GM10248 (cell line): ENCODE measurements at places on chromosomes 4 and X.

DNA sequence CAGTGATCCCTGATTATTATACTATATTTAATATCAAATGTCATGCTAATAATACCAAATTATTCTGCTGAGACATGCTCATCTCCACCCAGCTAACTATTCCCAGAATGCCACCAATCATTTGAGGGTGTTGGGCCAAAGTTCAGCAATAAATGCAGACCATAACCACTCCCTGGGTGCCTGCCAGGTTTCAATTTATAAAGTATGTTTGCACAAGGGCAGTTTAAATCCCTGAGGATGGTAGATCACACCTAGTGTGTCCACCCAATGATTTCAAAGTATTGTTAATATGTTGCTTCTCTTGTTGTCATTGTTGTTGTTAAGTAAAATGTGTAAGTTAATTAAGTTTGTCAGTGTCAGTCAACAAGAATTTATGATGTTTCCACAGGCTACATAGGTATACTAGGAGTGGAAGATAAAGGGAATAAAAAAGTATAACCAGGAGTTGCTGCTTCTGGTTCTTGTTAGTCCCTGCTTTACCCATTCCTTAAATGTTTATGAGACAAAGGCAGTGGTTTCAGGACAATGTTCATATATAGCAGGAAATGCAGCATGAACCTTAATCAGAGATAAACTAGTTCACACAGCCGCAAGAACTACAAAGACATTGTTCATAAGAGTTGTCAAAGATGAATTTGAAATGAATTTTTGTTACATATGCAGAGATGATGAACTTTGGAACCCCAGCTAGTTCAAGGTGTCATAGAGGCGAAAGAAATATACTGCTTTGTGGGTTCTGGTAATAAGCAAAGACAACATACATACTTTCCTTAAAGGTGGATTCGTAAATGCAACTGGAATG lies 25.5 kb downstream of the HPGD start:
- DNase-seq: no peak

DNA sequence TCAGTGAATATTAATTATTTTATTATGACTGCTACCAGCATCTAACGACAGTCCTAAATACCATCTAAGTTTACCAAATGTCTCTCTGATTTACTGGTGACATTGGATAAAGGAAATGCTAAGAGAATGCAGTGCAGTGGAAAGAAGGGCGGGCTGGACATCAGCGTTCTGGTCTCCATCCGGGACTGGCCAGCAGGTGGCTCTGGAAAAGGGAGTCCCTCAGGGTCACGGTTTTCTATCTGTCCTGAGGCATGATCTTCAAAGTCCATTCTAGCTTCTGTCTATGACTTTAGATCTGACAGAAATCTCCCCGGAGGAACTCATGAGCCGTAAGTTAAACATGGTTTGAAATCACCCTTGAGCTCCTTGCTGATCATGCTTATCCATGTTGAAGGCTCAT lies 3.3 kb downstream of the TRIM2 start:
- DNase-seq: no peak

- peak; percentile 11 for DNase-seq
Observed at GRCh38 chrX:132489578-132490419, 961 bp upstream of the MBNL3 start.

DNA sequence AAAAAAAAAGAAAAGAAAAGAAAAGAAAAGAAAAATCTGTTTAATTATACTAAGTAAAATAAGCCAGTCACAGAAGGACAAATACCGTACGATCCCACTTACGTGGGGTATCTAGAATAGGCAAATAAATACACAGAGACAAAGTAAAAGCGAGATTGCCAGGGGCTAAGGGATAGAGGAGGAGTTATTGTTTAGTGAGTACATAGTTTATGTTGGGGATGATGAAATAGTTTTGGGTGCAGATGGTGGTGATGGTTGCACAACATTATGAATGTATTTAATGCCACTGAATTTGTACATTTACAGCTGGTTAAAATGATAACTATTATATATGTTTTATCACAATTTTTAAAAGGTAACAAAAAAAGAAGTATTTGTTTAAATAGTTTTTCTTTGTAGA lies 7.1 kb downstream of the CA5B start:
- no peak for DNase-seq

DNA sequence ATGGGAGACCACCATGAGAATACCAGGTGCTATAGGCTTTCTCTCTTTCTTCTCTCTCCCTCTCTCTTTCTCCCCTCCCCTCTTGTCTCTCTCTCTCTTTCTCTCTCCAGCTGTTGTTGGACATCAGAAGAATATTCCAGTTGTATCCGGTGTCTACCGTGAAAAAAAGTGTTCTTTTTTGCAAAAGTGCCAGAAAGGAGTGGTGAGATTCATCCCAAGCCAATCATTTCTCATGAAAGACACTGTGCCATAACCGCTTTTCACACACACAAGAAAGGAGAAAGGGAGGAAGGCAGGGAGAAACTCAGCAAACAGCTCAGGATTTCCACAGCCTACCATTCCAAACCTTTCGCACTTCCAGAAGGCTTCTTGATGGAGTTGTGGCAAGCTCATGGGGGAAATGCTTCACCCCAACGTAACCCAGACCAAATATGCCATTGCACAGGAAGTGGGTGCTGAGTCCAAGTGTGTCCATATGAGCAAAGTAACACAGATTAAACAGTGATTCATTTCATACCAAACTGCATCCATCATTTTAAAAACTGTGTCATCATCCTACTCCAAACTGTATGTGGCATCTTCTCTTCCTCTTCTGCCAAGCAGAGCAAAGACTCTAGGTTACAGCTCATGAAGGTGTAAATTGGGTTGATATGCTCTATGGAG lies 224.0 kb downstream of the APBB2 start:
- DNase-seq: no peak

DNA sequence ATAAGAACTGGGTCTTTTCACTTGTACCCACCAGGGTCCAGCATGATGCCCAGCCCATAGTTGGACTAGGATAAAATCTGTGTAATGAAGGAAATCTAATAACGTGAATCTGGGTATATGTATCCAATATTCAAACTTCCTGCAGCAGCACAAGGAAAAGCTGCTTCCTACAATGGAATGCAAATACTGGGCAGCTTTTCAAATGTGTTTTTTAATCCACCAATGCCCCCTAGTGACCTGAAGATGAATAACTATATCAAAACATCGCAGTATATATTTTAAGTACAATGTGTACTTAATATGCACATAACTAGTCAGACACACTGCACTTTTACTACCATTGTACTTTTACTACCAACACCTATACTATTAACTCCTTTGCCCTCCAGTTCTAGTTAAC lies 5.3 kb downstream of the APOO start:
- peak; percentile 28 for DNase-seq

DNA sequence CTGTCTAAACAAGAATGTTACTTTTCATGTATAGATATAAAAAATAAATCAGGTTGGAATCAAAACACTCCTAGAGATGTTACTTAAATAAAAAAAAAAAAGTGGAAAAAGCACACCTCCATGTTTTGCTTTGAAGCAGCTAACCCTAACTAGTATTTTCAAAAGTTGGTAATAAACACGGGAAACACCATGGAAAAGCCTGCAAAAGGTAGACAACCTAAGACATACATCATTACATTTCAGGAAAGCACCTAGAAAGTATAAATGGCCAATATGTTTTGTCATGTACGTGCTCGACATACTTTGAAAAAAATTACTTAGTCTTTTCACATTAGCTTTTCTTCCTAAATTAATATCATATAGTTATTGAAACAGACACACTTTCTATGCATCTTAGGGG lies 130.1 kb upstream of the SH3RF1 start:
- no peak for DNase-seq
